ENCODE measurements at places on chromosomes 2 and 18.

DNA sequence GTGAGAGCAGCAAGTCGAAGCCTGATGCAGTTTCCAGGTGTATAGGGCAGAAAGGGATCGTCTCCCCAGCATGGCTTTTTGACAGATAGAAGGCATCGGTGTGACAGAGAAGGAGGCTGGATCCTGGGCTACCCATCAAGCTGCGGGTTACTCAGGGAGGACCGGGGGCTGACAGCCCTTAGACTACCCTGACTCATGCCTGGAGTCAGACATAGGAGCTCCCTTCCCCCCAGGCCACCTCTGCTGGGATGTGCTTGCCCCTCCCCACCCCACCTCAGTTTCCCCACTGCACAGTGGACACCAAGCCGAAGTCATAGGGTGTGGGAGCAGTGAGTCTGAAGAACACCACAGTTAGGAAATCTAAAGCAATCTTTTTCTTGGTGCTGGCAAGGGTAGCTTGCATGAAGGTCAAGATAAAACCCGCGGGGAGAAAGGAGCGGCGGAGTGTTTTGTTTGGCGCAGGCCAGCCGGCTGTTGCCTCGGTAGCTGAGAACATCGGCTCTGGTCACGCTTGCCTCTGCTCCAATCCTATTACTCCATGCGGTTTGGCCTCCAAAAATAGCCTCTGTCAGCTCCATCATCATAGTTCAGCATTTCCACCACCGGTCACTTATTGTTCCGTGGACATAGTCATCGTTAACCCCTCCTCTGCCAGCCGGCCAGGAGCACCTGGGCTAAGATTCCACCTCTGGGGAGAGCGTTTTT, 169.2 kb upstream of the GLI2 start:
- no peak for DNase-seq

DNA sequence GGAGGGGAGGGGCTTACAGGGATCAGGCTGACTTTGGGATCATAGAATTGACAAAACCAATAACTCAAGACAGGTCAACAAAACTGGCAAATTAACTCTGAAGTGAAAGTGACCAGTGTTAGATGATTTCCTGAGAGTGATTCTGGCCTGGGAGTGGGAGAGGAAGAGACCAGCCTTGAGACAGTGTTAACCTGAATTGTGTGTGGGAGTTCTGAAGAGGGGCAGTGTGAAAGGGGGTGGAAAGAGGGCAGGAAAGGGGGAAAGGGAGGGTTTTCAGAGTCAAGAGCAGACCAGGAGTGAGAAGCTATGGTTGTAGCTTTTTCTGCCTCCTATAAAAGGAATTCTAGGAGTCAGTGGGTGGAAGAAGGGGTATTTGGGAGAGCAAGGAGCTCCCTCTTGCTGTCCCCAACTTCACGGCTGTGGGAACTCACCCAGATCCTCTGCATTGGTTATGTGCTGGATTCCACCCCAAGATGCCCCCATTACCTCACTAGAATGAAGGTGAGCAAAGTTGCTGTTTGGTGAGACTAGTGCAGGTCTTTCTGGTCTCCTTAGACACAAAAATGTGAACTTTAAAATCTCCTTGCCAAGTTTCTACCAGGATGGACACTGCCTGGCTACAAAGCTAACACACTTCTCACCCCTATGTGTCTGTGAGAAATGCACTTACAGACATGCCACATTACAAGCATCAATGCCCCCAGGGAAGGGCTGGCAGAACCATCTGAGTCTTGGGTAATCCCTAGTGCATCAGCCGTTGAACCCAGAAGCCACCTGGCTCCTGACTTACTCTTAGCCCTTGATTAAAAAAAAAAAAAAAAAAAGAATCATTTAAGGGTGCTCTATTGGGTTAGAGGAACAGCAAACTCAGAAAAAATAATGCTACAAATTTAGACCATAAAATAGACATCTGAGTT, 61.6 kb downstream of the BMP10 start:
- DNase-seq: no peak

DNA sequence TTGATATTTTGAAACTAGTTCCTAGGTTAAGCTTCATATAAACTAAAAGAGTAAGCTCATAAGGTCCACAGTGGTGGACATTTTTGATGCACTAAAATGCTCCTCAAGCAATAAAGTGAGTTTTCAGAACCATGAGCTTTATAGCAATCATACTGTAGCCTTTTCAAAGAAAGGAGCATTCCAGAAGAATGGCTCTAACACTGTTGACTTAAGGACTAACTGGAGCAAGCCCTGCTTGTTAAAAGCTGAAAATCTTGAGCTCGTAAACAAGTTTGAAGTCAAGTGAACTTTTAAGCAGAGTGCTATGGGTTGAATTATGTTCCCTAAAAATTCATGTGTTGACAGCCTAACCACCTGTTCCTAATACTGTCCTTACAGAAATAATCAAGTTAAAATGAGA, 38.0 kb downstream of the KYNU start:
- no peak for DNase-seq

DNA sequence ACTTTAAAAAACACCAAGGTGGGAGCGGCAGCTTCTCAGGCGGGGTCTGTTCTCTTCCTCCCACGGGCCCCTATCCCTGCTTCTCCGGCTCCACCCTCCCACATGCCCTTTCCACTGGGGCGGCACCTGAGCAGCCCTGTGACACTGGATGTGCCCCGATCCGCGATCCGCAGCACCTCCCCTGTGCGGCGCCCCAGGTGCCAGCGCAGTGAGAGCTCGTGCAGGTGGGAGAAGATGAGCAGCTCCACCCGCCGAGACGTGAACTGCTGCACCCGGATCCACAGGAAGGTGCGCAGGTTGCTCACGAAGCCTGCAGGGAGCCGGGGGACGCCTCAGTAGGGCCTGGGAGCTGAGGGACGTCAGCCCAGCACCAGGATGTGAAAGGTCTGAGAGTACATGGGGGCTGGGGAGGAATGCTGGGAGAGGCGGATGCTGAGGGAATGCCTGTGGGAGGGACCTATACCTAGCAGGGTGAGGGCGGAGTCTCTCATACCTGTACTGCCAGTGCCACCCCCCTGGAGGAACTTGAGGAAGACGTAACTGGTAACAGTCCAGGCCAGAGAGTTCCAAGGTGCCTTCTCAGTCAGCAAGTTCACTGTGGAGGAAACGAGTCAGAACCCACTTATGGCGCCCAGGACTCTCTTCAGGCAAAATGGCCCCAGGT, 2.8 kb downstream of the ABCB6 start:
- DNase-seq: no peak

- no peak for DNase-seq
Measured at GRCh38 chr2:236545814-236546480, 23.7 kb upstream of the ACKR3 start.

DNA sequence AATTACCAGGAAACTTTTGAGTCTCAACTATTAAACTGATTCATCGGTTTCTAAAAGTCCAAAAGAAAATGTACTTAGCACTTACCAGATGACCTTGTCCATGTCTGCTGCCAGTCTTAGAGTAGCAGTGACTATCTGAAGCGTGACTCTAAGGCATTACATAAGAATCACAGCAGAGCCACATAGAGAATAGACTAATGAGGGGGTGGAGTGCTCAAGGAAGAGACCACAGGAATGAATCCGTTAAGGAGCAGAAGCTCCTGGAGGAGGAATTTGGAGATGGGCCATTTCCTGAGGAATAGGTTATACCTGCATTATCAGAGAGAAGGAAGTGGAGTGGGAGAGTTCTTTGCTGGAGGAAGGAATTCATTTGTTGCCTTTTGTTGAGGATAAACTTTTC, 116.0 kb downstream of the MAP3K20 start:
- no peak for DNase-seq

GRCh38 chr2:145740302-145740701, 1220.4 kb upstream of the ZEB2 start:
- DNase-seq: no peak

- no peak for DNase-seq
Measured at GRCh38 chr2:24993406-24994145, 21.8 kb upstream of the DNAJC27 start.

GRCh38 chr2:23378496-23378895, 6.5 kb upstream of the KLHL29 start:
- no peak for DNase-seq

DNA sequence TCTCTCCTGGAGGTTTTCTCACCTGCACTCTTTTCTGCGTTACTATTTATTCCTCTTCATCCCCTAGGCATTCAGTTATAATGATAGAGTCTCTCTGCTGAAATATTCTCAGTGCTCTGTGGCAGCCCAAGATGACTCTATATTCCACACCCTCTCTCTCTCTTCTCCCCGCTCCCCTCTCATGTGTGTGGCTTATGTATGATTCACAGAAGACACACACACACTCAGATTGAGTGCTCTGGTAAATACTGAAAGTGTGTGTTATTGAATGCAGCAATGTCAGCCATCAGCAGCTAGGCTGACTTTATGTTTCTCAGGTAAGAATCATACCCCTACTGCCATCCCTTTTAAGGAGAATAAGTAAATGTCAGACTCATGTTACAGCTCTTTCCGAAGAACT, 201.2 kb downstream of the SLC4A10 start:
- no peak for DNase-seq

- DNase-seq: no peak
Measured at GRCh38 chr2:28522481-28522880, 26.6 kb downstream of the PLB1 start.

GRCh38 chr2:181658444-181658843, 1.5 kb upstream of the CERKL start:
- DNase-seq: no peak

- DNase-seq: peak; percentile 61
Measured at GRCh38 chr2:46298522-46299353, 1.5 kb downstream of the EPAS1 start.

DNA sequence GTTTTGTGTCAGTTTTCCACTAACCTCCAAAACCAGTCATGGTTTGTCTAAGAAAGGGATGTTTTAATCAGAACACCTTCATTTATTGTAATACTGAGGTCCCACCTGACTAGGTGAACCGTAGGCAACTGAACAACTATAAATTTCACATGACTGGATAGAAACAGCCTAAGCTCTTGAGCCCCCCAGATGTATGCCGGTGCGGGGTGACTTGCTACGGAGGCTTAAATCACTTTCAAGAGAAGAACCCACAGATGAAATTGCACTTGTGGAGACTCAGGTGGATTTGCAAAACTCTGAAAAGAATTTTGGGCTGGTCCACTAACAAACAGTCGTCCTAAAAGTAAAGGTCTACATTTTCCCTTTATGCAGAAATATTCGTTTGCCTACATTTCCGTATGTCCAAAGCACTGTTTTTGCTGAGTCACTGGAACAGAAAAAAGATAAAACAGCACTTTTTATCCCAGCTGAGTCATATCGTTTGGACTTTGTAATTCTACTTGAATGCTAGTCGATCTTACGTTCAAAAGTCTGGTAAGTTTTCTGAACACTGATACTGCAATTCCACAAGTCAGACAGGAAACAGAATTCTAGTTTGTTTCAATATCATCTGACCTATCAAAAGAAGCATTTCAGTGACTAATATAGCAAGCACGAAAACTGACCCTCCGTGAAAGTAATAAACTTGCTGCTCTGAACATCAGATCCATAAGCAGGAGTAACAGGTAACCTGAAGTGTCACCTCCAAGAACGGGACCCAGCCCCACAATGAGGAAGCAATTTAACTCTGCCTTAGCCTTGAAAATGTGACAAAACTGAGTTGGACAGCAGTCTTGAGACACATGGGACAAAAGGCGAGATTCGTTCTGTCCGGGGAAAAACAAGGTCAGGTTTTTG, 18.1 kb downstream of the ZNF516 start:
- DNase-seq: no peak

- DNase-seq: no peak
Measured at GRCh38 chr2:72988041-72988440, 70.7 kb downstream of the EMX1 start.

DNA sequence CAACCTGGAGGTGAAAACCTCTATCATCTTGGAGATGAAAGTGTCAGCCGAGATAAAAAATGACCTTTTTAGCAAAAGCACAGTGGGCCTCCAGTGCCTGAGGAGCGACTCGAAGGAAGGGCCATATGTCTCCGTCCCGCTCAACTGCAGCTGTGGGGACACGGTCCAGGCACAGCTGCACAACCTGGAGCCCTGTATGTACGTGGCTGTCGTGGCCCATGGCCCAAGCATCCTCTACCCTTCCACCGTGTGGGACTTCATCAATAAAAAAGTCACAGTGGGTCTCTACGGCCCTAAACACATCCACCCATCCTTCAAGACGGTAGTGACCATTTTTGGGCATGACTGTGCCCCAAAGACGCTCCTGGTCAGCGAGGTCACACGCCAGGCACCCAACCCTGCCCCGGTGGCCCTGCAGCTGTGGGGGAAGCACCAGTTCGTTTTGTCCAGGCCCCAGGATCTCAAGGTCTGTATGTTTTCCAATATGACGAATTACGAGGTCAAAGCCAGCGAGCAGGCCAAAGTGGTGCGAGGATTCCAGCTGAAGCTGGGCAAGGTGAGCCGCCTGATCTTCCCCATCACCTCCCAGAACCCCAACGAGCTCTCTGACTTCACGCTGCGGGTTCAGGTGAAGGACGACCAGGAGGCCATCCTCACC, 90.2 kb downstream of the SH3BP4 start:
- DNase-seq: no peak

DNA sequence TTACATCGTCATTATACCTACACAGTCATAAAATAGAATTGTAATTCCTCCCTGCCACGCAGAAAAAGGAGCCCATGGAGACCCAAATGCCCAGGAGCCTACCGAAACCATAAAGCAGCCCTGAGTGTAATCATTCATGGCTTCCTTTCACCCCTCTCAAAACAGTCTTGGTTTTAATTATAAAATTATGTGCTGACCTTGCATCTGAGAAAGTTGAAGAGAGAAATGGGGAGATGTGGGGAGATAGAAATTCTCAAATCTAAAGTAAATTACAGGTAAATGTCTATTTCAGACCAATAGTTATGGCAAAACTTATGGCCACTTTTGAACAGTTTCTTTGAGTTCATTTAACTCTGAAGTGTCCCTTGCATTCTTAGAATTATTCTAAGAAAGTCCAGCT, 1068.8 kb downstream of the BCL11A start:
- DNase-seq: no peak

DNA sequence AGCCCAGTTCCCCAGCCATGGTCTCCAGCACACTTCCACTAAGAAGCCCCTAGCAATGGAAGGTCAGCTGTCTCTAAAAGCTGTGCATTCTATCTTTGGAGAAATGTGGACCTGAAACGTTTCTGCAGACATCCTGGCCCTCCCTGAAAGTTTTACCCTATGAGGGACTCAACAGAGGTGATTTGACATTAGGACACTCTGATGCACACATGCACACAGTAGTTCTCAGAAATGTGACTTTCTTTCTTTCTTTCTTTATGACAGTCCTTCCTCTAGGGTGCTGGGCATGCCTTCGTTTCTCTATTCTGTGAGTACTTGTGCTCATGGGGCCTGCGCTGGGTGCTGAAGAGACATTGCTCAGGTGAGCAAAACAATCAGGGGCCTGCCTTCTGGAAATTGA, 857.3 kb downstream of the RNF144A start:
- no peak for DNase-seq

GRCh38 chr2:109530712-109531111, 83.1 kb downstream of the SEPTIN10 start:
- no peak for DNase-seq

GRCh38 chr2:207165121-207166038, at the start of gene KLF7:
KLF7 (minus strand) TSS chr2:207165948; CDS start chr2:207165568, 380 bp downstream.
- no peak for DNase-seq

DNA sequence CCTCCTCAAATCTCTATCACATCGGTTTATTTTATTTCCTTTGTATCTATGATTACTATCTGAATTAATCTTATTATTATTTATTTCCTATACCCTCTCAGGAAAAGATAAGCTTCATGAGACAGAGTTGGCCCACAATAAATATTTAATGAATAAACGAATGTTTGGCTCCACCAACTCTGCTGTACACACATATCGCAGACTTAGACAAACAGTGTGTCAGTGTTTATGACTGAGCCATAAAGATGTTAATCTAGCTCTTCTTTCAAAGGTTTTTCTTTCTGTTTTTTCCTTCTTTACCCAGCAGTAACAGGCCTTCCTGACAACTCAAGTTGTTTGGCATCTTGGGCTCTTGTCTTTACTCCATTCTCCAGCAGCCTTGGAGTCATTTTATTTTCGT, 329.5 kb downstream of the CDH2 start:
- peak; percentile 32 for DNase-seq
